ENCODE measurements at places on chromosomes 2 and 18.

DNA sequence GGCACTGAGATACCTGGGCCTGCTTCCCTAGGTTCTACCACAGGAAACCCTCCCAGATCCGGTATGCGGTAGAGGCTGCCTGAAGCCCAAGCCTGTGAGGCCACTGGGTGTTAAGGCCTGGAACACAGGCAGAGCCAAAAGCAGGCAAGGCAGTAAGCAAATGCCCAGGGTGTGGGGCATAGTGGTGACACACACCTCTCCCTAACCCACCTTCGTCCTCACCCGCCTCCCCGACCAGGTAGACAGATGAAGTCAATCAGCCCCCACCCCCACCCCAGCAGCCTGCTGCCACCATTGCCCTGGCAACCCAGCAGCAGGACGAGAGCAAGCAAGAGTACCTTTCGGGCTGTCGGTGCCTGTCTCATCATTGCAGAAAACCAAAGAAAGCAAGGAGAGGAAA is 6.1 kb downstream of the DCTN1 start:
- DNase-seq = no peak

GRCh38 chr2:211354481-211354880 is 798.1 kb downstream of the CPS1 start:
- DNase-seq = no peak

- DNase-seq = no peak
These were observed 58.6 kb downstream of the LCLAT1 start for GRCh38 chr2:30505500-30506180.

GRCh38 chr18:22163416-22164161 is 5.8 kb upstream of the GATA6 start:
- no peak for DNase-seq

Data from NCI-H146 (cell line).